ENCODE measurements at places on chromosomes 12 and 14.

- no peak for DNase-seq
Measured at GRCh38 chr14:22656226-22656625, 12.1 kb upstream of the OR6J1 start.

GRCh38 chr12:24297516-24297915 is 348.0 kb upstream of the SOX5 start:
- no peak for DNase-seq

GRCh38 chr12:45350861-45351260 is 135.0 kb downstream of the ANO6 start:
- no peak for DNase-seq

GRCh38 chr12:27852742-27853141 is 72.7 kb upstream of the MANSC4 start:
- DNase-seq = no peak

DNA sequence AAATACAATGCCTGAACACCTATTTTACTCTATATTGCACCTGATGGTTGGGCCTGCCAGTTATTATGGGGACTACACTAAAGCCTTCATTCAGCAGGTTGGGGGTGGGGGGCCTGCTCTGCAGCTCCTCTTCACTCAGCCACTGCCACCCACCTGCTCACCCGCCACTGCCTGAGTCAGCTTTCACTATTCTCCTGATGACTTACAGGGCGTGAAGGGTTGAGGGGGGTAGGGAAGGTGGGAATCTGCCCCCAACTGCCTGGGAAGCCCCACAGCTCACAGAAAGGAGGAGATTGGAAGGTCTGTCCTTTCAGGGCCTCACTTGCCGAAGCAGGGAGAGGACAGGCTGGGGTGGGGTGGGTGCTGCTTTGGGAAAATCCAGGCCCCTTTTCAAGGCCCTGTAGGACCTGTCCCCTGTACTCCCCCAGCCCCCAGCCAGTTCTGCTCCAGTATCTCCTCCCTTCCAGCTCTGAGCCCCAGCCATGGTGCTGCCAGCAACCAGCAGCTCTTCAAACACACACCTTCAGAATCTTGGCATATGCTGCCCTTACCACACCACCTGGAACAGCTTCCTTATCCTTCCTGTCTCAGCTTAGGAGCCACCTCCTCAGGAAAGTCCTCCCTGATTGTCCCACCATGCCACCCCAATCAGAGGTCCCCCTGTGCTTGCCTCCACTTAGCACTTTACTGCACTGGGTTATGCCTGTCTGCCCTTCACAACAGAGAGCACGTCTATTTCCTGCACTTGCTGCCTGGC is 33.1 kb downstream of the IRF2BPL start:
- DNase-seq = no peak

- no peak for DNase-seq
Measured at GRCh38 chr14:37466623-37467088, 128.4 kb downstream of the FOXA1 start.

DNA sequence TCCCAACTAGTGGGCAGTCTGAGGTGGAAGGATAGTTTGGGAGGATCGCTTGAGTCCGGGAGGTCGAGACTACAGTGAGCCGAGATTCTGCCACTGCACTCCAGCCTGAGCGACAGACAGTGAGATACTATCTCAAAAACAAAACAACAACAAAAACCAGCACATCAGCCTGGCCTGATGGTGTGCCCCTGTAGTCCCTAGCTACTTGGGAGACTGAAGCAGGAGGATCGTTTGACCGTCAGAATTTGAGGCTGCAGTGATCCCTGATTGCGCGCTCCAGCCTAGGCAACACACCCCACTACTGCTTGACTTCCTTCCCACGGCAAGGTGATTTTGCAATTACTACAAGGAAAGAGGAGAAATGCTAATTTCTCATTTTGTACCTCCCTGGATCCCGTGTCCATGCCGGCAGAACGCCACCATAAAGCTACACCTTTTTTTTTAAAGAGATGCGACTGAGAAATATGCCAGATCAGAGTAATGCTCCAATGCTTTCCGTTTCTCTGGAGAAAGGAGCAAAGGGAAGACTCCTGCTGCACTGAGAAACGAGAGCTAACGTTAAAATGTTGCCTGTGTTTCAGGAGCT is 672 bp upstream of the SCFD1 start:
- DNase-seq = no peak

GRCh38 chr14:31690056-31690455 is 128.9 kb downstream of the NUBPL start:
- no peak for DNase-seq

DNA sequence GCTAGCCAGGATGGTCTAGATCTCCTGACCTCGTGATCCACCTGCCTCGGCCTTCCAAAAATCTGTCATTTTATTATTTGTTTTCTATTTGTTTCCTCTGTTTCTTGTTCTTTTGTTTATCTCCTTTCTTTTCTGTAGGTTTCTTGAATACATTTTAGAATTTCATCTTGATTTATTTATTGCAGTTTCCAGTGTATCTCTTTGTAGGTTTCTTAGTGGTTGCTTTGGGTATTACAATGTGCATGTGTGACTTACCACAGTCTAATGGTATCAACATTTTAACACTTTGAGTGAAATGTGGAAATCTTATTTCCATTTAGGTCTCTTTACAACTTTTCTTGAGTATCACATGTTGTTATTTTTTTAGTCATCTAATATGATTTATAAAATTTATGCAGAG is 29.9 kb upstream of the MUCL1 start:
- DNase-seq = no peak

DNA sequence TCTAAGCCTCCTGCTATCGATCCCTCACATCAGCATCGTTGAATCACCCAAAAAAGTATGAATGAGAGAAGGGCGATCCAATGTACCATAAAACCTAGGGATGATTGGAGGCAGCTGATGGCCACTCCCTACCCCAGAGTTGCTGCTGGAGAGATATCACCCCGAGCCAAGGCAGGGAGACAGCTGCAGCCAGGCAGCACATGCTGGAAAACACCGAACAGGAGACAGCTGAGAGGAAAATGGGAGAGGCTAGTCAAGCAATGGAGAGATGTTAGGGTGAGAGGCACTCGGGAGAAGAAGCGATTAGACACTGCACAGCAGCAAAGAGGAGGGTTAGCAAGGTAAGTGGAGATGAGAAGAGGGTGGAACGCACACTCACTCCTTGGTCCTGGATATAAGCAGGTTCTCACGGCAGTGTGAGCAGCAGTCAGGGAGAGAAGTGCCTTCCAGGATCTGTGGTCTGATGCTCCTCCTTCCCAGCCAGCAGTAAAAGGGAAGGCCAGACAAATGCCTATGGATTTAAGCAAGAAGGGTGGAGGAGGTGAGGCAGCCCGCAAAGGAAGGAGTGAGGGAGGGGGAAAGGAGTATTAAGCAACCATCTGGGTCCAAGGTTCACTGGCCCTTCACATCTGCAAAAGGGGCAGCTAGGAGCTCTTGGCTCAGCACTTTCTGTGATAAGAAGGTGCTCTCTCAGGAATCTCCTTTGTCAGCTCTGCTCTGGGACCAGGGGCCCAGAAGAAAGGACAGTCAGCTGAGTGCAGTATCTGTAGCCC is at the start of gene SLC7A7:
Gene SLC7A7 (minus strand): TSS at position 495 of the 773 bp plus-strand sequence. CDS start 2,037 bp downstream, outside the sequence.
- DNase-seq = no peak

GRCh38 chr14:98932431-98933325 is 339.3 kb downstream of the BCL11B start:
- no peak for DNase-seq

- DNase-seq = no peak
Measured at GRCh38 chr14:68723808-68724268, 69.0 kb downstream of the ZFP36L1 start.

GRCh38 chr12:64036414-64036813 is 185.7 kb downstream of the KICS2 start:
- no peak for DNase-seq
